Activated T-helper 1 cell treated with anti-CD3 and anti-CD28 coated beads, Interleukin-2, amount 50 U/mL, for 16 hours (primary cell): ENCODE measurements at places on chromosomes 7 and 10.

DNA sequence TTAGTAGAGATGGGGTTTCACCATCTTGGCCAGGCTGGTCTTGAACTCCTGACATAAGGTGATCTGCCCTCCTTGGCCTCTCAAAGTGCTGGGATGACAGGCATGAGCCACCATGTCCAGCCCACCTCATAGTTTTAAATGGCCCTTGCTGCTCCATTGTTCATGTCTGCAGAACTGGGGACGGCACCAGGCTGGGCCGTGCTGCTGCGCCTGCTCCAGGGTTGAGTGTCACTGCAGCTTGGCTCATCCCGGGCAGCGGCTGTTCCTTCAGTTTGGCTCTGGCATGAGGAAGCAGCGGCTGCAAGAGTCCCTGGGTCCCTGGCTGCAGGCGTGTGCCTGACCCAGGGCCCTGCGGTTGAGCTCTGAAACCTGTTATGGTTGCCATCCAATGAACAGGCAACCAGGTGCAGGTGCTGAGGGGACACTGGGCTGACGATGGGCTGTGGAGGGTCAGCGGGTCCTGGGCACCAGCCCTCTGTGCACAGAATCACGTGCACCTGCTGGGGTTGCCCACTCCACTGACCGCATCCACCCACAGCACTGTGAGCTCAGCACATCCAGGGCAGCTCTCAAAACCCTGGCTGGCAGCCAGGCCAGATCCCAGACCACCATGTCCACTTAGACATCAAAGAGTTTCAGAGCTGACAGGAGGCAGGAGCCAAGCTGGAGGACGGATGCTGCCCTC is 70.2 kb upstream of the PPP2R2D start:
- DNase-seq: no peak

GRCh38 chr7:31875424-31875823 is 188.4 kb downstream of the PPP1R17 start:
- DNase-seq: no peak

DNA sequence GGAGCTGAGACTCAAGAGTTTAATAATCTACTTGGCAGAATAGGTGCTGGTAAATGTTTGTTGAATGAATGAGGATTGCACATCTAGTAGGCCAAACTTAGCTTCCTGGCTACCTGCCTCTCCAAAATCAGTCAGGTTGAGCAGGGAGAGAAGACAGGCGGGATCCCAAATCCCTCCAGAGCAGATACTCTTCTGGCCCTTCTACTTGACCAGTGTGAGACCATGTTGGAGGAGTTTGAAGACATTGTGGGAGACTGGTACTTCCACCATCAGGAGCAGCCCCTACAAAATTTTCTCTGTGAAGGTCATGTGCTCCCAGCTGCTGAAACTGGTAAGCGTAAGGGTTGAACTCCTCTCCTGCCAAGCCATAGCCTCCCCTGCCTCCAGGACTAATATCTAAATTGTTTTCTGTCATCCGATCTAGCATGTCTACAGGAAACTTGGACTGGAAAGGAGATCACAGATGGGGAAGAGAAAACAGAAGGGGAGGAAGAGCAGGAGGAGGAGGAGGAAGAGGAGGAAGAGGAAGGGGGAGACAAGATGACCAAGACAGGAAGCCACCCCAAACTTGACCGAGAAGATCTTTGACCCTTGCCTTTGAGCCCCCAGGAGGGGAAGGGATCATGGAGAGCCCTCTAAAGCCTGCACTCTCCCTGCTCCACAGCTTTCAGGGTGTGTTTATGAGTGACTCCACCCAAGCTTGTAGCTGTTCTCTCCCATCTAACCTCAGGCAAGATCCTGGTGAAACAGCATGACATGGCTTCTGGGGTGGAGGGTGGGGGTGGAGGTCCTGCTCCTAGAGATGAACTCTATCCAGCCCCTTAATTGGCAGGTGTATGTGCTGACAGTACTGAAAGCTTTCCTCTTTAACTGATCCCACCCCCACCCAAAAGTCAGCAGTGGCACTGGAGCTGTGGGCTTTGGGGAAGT is 2.2 kb upstream of the MBLAC1 start:
- DNase-seq: no peak

- DNase-seq: no peak
Measured at GRCh38 chr7:118844748-118845147, 620.2 kb downstream of the ANKRD7 start.

- DNase-seq: no peak
Measured at GRCh38 chr10:63836666-63837442, 315.7 kb downstream of the REEP3 start.

DNA sequence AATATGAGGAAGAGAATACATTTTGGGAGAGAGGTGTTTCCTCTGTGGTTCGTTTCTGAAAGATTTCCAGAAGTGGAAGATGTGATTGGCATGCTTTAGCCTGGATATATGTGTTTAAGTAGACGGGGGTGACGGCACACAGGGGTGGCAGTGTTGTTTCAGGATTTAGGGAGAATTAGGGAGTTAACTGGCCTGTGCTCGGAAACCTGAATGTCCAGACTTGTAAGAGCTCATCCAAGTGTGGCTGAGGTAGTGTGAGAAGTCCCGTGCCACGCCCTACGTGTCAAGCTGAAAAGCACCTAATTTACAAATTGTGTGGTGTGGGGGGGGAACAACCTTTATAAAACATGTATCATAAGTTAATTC is 1.1 kb downstream of the RALA start:
- no peak for DNase-seq

DNA sequence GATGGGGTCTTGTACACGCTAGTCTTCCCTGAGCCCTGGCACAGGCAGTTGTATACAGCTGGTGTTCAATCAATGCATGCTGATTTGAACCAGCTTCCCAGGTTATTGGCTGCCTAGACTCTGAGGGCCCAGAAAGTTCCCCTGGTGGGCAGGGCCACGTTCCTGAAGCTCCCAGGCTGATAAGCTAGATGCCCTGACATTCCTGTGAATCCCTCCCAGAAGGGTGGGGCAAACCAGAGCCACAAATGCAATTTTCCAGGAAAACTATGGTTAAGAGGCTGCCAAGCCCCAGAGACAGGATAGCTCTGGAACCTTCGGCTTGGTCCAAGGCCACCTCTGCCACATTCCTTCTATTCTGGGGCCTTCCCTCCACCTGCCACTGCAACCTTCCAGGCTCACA is 78.2 kb downstream of the FAM53B start:
- no peak for DNase-seq

DNA sequence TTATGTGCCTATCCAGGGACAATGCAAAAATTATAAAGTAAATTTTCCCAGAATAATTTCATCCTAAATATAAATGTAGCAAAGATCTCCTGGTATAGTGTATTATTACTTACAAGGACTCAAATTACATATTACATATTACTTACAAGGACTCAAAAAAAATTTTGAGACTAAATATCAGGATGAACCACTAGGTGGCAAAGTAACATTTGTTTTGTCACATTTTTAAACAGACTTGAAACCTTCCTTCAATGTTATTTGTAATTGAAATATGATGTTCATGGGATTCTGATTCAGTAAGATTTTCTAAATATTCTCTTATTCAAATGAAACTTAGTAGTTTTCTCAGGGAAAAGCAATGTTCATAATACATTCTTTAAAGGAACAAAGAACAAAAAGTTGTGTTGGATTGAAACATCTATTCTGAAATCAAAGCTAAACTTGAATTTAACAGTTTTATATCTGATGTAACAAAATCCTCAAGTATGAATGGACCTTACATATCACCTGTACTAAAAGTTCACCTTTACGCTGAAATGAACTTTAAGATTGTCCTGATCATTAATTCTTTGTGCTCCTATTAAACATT is 74.3 kb upstream of the GNAI1 start:
- DNase-seq: no peak

- DNase-seq: no peak
Measured at GRCh38 chr7:101947899-101948298, 130.5 kb downstream of the CUX1 start.

GRCh38 chr10:79287973-79288723 is 59.1 kb upstream of the PPIF start:
- DNase-seq: no peak

GRCh38 chr7:70766109-70766508 is 365.8 kb upstream of the GALNT17 start:
- no peak for DNase-seq

DNA sequence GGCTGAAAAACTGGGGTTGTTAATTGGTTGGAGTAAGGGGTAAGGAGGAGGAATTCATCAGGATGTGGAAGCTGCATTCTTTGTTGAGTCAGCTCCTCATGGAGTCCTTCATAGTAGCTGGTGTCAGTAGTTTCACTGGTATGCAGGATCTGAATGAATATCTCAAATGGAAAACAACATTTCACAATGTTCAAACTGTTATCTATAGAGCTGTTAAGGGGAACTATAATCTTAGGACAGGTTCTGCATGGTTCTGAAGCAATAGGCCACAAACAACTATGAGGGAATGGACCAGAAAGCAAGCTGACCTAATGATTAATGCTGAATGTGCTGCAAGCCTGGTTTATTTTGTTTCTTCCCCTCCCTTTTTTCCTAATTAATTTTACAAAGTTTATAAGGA is 225.8 kb downstream of the IPMK start:
- no peak for DNase-seq
